ENCODE measurements at places on chromosomes 1 and 21.

DNA sequence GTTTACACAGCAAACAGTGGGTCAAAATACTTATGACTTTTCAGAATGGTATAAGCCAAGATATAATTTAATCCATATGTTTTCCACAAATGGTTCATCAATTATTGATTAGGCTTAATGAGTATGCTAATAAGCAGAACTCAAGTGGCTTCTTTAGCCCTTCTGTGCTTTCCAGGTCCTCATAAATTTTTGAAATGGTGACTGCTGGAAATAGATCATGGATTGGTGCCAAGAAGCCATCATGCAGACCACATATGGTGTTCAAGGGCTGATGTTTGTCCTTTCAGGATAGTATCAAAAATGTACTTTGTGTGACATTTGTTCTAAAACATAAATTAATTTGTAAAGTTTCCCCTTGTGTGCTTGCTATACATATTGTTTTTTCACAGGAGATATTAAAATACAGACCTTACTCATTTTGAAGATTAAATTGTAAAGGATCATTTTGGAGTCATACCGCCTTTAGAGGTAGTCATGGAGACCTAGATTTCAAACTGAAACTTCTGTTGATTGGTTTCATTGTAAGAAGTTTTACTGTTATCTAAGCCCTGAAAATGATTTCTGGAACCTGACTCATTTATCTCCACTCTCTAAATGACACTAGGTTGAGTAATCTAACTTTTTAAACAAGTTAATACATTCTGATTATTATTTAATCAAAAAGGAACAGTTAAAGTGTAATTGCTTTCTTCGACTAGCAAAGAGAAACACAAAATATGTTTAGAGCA is 507.9 kb downstream of the PLA2G4A start:
- DNase-seq: no peak

DNA sequence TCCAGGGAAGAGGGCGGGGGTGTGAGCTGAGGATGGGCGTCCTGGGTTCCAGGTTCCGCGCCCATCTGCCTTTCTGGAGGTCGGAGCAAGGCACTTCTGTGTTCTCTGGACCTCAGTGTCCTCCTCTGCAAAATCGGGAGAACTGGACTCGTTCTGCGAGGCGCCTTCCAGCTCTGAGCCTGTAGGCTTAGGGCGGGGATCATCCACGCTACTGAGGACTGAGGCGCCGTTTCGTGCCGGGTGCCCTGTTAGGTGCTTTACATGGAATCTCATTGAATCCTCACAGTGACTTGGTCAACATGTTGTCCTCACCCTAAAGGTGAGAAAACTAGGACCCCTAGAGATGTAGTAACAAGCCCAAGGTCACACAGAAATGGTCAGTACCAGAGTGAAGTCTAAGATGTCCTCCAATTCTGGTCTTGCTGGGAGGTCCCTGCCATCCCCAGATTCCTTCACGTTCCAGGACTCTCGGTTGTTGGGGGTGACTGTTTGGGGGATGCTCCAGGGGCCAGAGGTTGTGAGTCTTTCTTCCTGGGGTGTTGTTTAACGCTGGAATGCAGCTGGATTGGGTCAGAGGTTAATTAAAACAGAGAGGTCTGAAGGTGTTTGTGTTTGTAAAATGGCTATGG is 677 bp downstream of the PRKAA2 start:
- DNase-seq: no peak

GRCh38 chr1:34750610-34751009 is 4.2 kb upstream of the GJB5 start:
- DNase-seq: no peak

GRCh38 chr1:226403201-226404034 is 4.5 kb downstream of the PARP1 start:
- no peak for DNase-seq

- no peak for DNase-seq
Measured at GRCh38 chr1:24503870-24504523, 1.4 kb downstream of the RCAN3 start.

- DNase-seq: no peak
Measured at GRCh38 chr1:196660852-196661251, 9.0 kb downstream of the CFH start.

DNA sequence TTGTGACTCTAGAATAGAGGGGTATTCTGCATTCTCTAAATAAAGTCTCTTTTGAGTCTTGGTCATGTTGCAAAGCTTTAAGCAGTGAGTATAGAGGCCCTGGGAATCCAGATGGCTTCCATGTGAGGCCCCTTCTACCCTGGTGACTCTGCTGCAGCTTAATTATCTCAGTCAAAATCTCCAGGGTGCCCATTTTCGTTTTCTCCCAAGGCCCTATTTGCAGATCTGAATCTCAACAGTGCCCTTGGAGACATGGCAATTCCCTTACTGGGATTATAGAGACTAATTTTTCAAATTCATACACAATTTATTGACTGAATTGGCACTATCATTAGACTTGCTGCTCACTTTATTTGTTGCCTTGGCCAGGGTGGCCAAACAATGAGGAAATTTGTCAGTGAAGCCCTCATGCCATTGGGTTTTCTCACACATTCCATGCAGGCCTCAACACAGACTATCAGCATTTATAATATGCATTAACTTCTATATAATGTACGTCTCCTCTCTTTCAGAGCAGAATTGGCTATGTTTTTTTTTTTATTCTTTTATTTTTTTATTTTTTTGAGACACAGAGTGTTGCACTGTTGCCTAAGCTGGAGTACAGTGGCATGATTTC is 35.1 kb downstream of the PROX1 start:
- DNase-seq: no peak

DNA sequence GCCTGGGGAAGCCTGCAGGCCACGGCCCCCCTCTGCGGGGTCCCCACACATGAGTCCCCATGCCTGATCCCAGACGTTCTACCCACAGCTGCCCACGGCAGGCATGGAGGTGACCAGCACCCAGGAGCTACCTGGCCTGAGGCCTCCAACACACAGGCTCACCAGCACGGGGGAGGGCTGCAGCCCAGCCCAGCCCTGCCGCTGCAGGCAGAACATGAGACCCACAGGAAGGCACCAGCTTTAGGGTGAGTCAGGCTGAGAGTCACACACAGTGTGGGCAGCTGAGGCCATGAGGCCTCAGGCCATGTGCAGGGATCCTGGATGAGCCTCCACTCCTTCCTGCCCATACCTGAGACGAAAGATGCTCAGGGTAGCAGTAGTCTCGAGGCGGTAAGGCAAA is 121.1 kb downstream of the PSMG1 start:
- DNase-seq: no peak

DNA sequence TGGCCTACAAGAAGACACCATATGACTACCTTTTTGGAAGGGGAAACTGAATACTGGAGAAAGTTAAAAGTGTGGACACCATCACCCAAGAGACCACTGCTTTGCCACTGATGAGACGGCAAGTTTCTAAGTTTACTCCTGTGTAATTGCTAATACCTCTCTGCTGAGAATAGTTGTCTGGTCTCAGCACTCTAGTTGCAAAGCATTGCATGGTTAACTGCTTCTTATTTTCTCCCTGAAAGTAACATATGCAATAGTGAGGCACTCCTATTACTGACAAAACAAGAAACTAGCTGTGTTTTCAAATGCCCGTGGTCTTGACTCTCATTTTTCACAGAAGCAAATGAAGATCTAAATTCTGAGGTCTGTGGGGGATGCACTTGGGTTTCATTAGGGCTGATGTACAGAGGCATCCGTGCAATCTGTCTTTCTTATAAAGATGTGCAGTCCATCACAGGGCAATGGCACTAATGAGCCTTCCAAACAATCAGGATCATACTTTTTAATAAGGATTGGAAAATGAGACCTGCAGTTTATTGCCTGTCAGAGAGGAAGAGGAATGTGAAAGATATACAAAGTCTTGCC is 62.9 kb downstream of the IFI44 start:
- no peak for DNase-seq

DNA sequence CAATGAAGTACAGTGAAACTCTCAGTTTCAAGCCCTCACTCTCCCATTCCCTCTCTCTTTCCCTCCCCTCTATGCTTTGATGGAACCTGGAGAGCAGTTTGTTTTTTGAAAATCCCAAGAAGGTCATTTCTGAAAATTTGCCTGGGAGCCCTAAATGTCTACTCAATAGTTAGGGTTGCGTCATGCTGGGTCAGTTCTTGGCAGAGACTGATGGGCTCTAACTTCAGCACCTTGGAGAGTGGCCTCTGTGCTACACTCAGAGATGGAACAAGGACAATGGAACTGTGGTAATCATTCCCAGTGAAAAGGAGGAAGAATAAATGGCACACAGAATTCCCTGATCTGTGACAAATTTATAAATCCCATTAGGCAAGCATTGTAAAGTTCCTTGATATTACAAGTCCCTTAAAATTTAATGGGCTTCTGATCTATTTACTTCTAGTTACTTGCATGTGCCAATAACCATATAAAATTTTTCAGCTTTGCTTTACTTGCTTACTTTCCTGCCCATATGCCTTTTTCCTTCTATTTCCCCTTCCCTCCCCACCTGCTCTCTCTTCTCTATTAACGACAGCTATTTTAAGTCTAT is 182.9 kb upstream of the KCND3 start:
- DNase-seq: no peak

GRCh38 chr21:33543505-33544129 is 779 bp downstream of the SON start:
- peak; percentile 15 for DNase-seq

GRCh38 chr1:31791131-31791858 is 24.5 kb downstream of the SPOCD1 start:
- no peak for DNase-seq

- DNase-seq: no peak
Measured at GRCh38 chr1:205248793-205249601, 21.3 kb downstream of the TMCC2 start.

- DNase-seq: no peak
Measured at GRCh38 chr1:192555399-192555798, 20.2 kb upstream of the RGS1 start.
